Left renal cortex interstitium (tissue), 4 donors: ENCODE measurements at places on chromosomes 7 and 10. TPM values are rescaled to one million over a fixed set of nuclear protein-coding genes. Genes with fewer than 3 reads are reported as not detected.

DNA sequence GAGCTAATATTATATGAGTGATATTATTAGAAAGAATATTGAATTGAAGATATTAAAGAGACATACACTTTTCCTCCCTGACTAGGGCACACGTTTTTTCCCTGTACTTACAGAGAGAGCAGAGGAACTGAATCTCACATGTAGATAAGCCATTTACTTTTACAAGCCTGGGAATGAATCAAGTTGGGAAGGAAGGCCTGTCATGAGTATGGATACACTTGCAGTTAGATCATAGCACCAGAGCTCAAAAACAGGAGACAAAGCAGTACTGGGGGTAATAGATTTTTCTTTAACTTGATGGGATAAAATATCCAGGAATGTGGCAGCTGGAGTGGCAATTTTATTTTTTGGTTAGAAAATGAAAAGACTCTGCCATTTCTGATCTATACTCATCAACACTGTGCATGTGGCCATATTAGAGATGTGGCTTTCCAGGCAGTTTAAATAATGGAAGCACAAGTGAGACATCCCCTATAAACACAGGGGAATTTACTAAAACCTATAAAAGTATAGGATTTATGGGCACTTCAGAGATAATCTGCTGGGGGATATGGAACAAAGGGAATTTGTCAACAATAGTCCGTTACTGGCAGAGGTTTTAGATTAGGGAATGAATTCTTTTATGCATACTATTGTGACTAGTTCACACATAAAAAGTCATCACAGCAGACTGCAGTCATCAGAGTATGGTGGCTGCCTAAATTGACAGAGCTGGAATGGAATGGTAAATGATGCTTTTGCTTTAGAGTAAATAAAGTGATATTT, 657.7 kb upstream of the MBL2 start:
- no peak for DNase-seq

The MACC1 gene
- polyA plus RNA-seq: 11.1 TPM

DNA sequence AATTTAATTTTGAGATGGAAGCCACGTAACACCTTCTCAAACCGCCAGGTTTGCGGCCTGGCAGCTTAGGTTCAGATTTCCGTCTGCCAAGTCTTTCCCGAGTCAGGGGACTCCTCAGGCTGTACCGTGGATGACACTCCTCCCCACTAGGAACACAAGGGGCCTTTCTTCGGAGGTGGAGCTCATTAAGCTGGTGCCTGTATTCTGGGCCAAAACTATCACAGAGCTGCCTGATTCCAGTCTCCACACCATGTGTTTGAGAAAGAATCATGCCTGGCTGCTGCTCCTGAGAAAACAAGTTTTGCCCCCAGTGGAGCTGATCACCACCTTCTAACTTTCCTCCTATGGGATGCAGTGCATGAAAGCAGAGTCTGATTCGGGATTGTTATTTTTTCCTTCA, 44.8 kb downstream of the TMEM209 start:
- no peak for DNase-seq

DNA sequence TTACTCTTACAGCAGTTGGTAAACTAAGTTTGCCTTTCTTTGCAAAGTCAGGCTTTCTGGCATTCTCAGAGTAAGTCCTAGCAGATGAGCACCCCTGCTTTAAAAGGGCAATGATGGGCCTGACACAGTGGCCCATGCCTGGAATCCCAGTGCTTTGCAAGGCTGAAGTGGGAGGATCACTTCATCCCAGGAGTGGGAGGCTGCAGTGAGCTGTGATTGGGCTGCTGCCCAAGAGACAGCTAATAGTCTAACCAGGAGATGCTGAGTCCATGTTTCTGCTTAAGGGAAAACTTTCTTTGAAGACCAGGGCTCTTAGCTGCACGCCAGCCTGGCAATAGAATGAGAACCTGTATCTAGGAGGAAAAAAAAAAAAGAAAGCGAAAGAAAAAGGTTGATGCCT, 100.2 kb upstream of the MPP7 start:
- no peak for DNase-seq

The INSYN2A gene
- polyA plus RNA-seq: 3.4 TPM

DNA sequence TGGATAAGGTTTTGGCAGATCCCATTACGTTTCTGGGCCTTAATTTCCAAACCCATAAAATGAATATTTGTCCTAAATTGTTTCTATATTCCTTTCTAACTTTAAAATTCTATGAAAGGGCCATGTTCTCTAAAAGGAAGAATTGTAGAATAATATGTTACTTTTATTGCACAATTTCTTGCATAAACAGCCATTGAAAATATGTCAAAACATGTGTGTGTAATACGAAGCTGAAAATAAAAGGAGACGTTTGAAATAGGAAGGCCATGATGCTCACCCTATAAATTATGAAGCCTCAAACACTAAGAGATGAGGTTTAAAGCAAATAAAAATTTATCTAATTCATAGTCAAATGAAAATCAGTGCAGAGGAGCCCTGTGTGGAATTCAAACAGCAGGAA, 145.0 kb upstream of the LRRTM3 start:
- DNase-seq: no peak
